ENCODE measurements at places on chromosomes 6 and 20.

GRCh38 chr6:34436803-34437643 is 11.2 kb upstream of the RPS10 start:
- DNase-seq, result no peak

DNA sequence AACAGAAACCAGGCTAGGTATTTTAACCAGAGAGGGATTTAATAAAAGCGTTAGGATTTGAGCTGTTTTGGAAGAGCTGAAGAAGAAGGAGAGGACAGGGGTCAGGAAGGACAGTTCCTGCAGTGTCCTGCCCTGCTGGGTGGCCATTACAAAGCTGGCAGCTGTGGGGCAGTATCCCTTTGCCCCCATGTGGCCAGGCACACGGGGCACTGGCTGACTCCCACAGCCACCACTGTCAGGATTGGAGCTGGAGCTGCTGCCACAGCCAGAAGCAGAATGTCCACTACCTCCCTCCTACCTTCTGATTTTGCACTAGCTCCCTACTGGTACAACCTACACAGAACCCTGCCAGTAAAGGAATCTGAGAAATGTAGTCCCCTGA is 46.5 kb downstream of the SLC22A3 start:
- DNase-seq, result no peak

DNA sequence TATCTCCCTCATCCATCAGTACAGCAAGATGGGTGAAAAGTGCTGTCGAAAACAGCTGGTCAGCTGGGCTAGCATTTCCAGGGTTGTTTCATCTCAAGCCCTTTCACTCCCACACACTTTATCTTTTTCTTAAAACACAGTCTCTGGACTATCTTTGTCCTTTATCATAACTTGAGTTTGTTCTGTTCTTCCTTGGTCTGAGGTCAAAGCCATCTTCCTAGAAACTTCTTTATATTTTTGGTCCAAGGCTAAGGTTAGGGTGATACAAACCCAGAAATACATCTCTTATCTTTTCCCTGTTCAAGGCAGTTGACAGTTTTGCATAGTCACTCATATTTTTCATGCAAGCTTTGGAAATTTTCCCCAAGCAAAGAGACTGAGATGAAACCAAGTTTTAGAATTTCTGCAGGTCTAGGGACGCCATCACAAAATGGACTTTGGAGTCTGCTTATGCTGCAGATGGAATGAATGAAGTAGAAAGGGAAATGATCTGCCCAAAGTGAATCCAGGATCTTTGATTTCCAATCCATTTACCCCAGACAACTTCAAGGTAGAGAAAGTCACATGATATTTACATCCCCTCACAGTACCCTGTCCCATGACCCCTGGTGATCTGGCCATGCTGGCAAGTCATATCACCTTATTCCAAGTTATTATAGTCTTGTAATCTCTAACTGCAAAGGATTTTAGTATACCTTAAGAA is 297.0 kb downstream of the ZNF217 start:
- no peak for DNase-seq

DNA sequence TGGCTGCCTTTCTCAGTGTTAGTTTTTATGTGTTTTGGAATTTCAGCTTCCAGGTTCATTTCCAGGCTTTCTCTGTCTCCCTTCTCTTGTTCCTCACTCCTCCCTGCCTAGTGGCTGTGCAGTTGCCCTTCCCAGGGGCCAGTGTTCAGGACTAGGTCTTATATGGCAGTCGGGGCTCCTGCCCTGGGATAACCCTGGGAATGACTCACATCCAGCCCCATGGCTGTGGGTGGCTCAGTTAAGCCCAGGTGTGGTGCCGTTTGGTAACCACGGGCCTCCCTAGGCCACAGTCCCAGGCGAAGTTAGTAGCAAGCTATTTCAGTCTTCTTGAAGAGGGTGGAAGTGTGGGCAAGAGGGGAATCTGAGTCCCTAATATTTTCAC is 57.4 kb upstream of the DDR1 start:
- DNase-seq, result no peak

- DNase-seq, result no peak
Measured at GRCh38 chr20:24743641-24744040, 205.4 kb upstream of the CST7 start.

GRCh38 chr6:85756982-85757381 is 114.3 kb upstream of the SYNCRIP start:
- no peak for DNase-seq

DNA sequence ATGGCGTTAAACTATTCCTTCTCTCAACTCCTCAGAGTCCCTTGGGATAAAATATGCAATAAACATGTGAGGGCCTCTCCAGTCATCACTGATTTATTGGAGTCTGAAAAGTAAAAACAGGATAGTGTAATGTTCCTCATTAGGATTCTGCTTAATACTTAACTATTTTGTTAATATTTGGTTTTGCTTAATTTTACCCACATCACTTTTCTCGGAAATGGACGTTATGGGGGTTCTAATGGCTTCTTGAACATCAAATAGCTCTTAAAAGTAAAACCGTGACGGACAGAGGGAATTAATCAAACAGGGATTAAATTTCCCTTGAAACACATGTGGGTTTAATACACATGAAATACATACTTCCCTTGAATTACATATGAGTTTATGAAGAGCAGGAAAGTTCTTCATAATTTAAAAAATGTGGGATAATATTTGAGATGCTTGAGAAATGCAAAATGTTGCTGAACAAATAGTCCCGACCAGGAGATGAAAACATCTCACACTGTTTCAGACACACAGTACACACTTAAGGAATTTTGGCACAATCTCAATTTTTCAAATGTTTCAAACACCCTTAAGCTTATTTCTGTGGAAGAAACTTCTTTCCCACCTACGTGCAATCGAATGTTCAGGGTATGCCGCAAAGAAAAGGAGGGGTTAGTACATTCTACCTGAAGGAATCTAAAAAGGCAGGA is 38.4 kb upstream of the EIF2S2 start:
- no peak for DNase-seq

Measured in Ammon's horn (tissue), 1 donor.